ENCODE measurements at places on chromosomes 4 and X.
A peak's percentile ranks its signal among the peaks of the same experiment; 100 is the strongest.

GRCh38 chr4:119676101-119676500 lies 47.5 kb upstream of the PDE5A start:
- no peak for ATAC-seq

GRCh38 chr4:1002131-1002630 lies 9.0 kb upstream of the SLC26A1 start:
- ATAC-seq: peak; percentile 9

- no peak for ATAC-seq
Measured at GRCh38 chr4:26412381-26413372, 77.6 kb downstream of the CCKAR start.

- peak; percentile 38 for ATAC-seq
Measured at GRCh38 chrX:46758163-46758955, 559 bp downstream of the SLC9A7 start.

GRCh38 chr4:38503689-38504395 lies 160.2 kb upstream of the KLF3 start:
- ATAC-seq: no peak

- ATAC-seq: peak; percentile 82
Measured at GRCh38 chr4:2220016-2220630, 21.8 kb downstream of the HAUS3 start.

- no peak for ATAC-seq
Measured at GRCh38 chrX:17737986-17738713, 857 bp downstream of the SCML1 start.

GRCh38 chr4:138977524-138977923 lies 38.1 kb upstream of the NOCT start:
- ATAC-seq: peak; percentile 17

GRCh38 chr4:71602289-71602900 lies 181.5 kb downstream of the GC start:
- ATAC-seq: no peak

DNA sequence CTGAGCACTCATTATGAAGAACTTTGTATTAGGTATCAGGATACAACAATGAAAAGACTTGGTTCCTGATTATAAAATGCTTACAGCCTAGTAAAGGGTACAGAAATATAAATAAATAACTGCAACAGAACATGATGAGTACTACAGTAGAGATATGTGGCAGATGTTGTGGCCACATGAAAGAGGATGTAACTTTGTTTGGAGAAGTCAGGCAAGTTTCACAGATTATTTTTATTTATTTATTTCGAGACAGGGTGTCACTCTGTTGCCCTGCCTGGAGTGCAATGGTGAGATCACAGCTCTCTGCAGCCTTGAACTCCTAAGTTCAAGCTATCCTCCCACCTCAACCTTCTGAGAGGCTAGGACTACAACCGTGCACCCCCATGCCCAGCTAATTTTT lies 15.8 kb upstream of the UBE2K start:
- no peak for ATAC-seq

- no peak for ATAC-seq
Measured at GRCh38 chr4:168618577-168619265, 121.9 kb downstream of the PALLD start.

GRCh38 chrX:48910926-48911411 lies 477 bp downstream of the SLC35A2 start:
- peak; percentile 23 for ATAC-seq

GRCh38 chr4:83605210-83605609 lies 69.3 kb downstream of the GPAT3 start:
- ATAC-seq: no peak

DNA sequence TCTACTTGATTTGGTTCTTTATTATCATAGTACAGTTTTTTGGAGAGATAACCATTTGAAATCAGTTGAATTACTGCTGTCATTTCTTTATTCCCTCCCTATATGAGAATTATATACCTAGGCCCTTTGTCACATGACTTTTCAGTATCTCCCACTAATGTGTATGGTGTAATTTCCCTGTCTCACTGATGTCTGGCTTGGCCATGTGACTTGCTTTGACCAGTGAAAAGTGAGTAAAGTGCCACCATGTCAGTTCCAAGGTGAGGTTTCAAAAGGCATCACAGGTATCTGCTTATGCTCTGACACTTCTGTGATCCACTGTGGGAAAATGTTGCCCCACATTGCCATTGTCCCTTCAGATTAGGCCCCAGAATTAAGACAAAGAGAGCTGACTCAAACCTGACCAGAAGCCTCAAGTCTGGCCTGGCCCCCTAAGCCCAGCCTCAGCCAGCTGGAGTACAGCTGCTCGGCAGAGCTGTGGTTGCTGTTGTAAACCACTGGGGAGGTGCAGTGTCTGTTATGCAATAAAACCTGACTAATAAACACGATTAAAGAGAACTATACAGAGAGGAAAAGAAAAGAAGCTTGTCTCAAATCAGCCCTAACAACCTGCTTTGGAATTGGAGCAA lies 27.5 kb downstream of the SETD7 start:
- ATAC-seq: peak; percentile 69

DNA sequence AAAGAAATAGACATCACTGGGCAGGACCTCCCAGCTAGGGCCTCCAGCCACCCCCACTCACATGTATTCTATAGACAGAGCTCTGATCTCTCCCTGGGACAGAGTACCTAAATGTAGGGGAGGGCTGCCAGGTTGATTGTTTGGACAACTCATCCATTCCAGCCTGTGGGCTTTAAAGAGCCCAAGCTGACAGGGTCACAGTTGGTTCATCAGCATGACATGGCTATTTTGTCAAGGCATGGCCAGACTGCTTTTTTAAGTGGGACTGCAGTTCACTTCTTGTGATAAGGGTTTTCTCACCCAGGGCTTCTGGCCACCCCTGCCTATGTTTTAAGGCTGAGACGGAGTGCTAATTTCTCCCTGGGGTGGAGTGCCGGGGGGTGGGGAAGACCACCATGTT lies 63.3 kb downstream of the KLHL4 start:
- ATAC-seq: no peak

- no peak for ATAC-seq
Measured at GRCh38 chr4:105547769-105548168, 4.7 kb upstream of the ARHGEF38 start.

- ATAC-seq: no peak
Measured at GRCh38 chr4:30920043-30920442, 199.9 kb downstream of the PCDH7 start.

- ATAC-seq: no peak
Measured at GRCh38 chr4:3299976-3300671, 7.3 kb downstream of the RGS12 start.

DNA sequence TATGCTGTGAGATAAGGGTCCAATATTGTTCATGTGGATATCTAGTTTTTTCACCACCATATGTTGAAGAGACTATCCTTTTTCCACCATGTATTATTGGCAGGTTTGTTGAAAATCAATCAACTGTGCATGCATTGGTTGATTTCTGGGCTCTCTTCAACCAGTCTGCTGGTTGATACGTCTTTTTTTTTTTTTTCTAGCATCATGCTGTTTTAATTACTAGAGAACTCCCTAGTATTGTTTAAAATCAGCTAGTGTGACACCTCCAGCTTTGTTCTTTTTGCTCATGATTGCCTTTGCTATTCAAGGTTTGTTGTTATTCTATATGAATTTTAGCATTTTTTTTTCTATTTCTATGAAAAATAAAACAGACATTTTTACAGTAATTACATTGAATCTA lies 123.9 kb downstream of the SLC7A11 start:
- no peak for ATAC-seq

DNA sequence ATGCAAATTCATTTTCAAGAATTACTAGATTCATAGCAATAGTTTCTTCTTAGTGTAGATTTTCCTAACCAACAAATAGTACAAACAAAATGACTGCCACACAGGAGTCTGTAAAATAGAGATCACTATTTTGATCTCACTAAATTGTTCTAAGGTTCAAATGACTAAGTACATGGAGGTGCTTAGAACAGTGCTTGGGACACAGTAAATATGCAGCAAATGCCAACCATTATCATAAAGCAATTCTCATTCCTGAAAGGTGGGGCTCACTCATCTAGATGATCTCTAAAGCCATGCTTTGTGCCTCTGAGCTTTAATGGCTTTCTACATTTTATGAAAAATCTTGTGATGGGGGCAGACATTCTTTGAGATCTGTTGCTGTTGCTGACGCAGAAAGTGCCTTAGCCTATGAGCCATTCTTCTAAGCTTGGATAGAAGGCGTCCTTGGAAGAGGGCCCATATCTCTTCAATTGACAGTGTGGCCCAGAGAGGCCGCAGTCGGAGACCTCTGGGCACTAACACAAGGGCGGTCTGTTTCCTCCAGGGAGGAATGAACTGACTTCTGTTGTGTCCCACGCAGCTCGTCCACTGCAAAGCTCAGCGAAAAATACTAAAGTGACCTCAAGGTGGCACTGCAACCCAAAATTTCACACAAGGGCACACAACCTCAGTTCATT lies 23.5 kb downstream of the TLR10 start:
- peak; percentile 40 for ATAC-seq

DNA sequence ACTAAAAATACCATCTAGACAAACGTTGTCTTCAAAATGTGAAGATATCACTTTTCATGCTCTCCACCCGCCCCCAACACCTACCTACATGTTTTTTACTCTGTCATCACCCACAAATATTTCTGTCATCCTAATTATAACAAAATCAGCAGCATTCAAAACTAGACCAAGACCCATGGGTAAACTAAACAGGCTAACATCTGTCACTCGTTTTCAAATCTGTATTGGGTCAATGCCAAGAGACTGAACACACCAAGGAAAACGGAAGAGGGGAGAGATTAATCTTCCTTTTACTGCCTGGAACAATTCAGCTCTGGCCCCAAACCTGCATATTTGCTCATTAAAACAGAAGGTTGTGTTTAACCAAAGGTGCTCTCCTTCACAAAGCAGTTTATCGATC lies 17.5 kb downstream of the FAM184B start:
- ATAC-seq: no peak

DNA sequence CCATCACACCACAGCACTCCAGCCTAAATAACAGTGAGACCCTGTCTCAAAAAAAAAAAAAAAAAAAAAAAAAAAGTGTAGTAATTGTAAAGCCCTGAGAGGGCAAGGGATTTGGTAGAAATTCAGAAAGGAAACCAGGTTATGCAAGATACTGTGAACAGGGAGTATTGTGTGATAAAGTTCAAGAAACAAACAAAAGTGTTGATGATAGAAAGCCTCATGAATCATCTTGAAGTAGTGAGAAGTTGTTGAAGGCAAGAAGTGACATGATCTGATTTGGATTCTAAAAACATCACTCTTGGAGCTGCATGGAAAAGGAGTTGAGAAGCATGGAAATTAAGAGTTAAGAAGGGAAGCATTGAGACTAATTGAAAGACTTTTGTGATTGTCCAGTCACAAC lies 102.2 kb downstream of the RAP1GDS1 start:
- ATAC-seq: no peak

DNA sequence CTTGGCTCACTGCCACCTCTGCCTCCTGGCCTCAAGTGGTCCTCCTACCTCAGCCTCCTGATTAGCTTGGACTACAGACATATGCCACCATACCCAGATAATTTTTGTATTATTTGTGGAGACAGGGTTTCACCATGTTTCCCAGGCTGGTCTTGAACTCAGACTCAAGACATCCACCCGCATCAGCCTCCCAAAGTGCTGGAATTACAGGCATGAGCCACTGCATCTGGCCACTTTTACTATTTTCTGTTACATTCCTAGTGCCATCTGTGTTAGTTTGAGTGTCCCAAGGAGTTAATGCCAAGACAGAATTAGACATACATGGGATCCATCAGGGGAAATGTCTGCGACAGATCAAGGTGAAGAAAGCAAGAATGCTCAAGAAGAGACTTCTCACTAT lies 288.2 kb upstream of the CTSO start:
- no peak for ATAC-seq

GRCh38 chr4:6855692-6856297 lies 53.8 kb upstream of the TBC1D14 start:
- ATAC-seq: no peak

DNA sequence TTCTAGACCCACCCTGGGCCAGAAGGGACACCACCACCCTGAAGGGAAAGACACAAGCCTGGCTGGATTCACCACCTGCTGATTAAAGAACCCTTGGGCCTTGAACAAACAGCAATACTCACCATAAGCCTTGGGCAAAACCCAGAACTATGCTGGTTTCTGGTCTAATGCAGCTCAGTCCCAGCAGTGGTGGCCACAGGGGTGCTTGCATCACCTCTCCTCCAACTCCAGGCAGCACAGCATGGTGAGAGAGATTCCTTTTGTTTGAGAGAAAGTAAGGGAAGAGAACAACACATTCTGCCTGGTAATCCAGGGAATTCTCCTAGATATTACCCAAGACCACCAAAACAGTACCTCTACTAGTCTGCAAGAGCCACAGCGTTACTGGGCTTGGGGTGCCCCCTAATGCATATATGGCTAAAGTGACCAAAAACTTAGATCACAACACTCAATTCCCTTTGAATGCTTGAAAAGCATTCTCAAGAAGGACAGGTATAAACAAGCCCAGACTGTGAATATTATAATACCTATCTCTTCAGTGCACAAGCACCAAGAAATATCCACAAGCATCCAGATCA lies 25.7 kb downstream of the RNF128 start:
- ATAC-seq: no peak

GRCh38 chr4:78885598-78885997 lies 53.6 kb downstream of the PAQR3 start:
- ATAC-seq: no peak

- ATAC-seq: no peak
Measured at GRCh38 chr4:166042510-166043055, 169.5 kb downstream of the TLL1 start.

GRCh38 chrX:150143721-150144440 lies 205.6 kb upstream of the EOLA2 start:
- ATAC-seq: no peak

GRCh38 chr4:113943863-113944262 lies 35.6 kb downstream of the ARSJ start:
- ATAC-seq: no peak

- no peak for ATAC-seq
Measured at GRCh38 chr4:42615131-42615763, 41.7 kb downstream of the ATP8A1 start.

- peak; percentile 98 for ATAC-seq
Measured at GRCh38 chr4:38621028-38621684, 42.8 kb upstream of the KLF3 start.

- peak; percentile 74 for ATAC-seq
Measured at GRCh38 chr4:26081795-26082498, 167.9 kb downstream of the SMIM20 start.

GRCh38 chrX:39705290-39705689 lies 392.5 kb downstream of the BCOR start:
- ATAC-seq: peak; percentile 94

GRCh38 chrX:115373308-115373707 lies 83.8 kb downstream of the LUZP4 start:
- ATAC-seq: no peak

DNA sequence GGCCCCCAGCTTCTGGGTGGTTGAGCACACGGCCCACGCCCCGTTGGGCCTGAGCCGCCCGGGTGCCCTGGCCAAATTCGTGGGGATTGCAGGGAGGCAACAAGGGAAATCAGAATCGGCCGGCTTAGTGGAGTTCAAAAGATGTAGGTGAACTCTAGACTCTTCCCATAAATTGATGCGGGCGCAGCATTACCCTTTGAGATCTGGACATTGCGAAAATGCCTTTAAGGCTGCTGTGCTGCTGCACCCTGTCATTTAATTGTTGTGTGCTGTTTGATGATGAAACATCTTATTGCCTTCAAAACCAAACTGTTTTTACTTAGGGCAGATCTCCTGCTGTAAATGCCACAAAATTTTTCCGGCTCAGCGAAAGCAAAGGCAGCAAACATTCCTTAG lies 409 bp upstream of the MPP1 start:
- ATAC-seq: no peak

GRCh38 chr4:39616651-39617050 lies 22.0 kb downstream of the SMIM14 start:
- no peak for ATAC-seq

- ATAC-seq: no peak
Measured at GRCh38 chr4:120065974-120066516, 603 bp downstream of the MAD2L1 start.

- ATAC-seq: no peak
Measured at GRCh38 chrX:105221374-105221773, 880 bp upstream of the TEX13A start.

All from esophagus mucosa (tissue), 1 donor.